PC-9 (cell line): ENCODE measurements at places on chromosomes 2 and 18. TPM values are rescaled to one million over a fixed set of nuclear protein-coding genes. Genes with fewer than 3 reads are reported as not detected.

DNA sequence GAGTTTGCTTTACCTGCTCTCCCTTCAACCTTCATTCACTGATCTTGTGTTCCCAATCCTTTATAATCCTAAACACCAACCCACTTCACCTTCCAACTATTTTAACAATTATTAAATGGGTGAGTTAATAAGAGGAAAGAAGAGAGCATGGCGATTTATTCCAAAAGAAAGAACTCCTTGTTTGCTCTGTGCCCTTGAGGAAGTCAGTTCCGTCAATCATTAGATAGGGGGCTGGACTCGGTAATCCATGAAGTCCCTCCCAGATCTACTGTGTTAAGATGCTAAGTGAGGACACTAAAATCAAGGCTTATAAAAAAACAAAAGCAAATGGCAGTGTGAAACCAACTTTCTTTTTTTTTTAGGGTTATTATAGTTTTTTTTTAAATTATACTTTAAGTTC lies 589.9 kb downstream of the XIRP2 start:
- DNase-seq, result no peak

DNA sequence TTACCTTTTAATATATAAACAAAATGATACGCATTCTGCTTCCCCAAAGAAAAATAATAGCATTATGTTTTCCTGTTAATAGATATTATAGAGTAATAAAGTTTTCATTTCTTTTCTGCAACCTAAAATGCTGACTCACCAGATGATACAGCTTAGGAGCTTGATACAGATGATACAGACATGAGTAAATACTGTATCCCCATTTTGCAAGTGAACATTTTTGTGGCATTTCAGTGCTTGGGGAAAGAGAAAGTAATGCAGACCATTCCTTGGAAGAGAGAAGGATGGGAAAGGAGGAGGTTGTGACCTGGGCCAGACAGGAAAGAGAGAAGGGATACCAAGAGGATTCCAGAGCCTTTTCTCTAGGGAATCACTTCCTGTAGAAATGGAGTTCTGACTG lies 97.5 kb upstream of the FSHR start:
- no peak for DNase-seq

- DNase-seq, result no peak
Observed at GRCh38 chr2:229578052-229578846, 136.1 kb downstream of the DNER start.

DNA sequence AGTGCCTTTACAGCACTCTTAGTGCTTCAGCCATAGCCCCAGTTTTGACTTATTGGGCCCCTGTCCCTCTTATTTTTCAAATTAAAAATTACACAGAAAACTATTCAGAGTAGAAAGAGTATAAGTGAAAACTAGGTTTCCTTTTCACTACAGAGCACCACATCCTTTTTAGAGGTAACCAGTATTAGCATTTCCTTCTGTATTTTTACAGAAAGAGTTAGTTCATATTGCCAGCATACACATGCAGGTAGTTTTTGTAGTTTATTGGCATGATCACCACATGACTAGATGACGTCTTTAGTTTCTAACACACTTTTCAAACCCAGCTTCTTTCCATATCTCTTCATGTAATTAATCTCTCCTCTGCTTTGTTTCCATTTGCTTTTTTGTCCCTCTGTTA lies 66.4 kb downstream of the UBE2E3 start:
- DNase-seq, result no peak

- DNase-seq, result no peak
Observed at GRCh38 chr2:223979730-223980396, 22.6 kb downstream of the MRPL44 start.

- DNase-seq, result no peak
Observed at GRCh38 chr2:28538652-28539051, 42.8 kb downstream of the PLB1 start.

DNA sequence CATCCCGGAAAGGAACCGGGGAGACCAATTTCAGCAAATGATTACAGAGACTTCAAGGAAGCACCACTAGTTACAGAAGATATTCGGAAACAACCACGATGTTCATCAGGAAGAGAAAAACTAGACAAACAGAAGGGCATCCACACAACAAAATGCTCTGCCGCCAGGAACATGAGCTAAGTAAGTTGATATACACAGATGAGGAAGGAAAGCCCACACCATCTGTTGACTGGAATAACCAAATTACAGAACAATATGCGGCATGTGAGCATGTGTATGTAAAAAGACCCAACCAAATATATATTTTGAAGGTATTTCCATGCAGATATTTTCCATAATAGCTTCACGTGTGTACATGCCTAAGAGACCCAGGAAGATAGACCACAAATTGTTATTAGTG lies 47.0 kb downstream of the ACKR3 start:
- DNase-seq, result no peak

WDR43 gene
- 37.1 and 57.9 TPM in 2 replicates for total RNA-seq

VIL1 gene
- not detected in 2 replicates for total RNA-seq
